ENCODE measurements at places on chromosomes 13 and 19.

GRCh38 chr13:21625366-21625765 is 21.4 kb upstream of the MICU2 start:
- no peak for DNase-seq

- no peak for DNase-seq
Measured at GRCh38 chr13:31927219-31927653, 104.3 kb upstream of the FRY start.

DNA sequence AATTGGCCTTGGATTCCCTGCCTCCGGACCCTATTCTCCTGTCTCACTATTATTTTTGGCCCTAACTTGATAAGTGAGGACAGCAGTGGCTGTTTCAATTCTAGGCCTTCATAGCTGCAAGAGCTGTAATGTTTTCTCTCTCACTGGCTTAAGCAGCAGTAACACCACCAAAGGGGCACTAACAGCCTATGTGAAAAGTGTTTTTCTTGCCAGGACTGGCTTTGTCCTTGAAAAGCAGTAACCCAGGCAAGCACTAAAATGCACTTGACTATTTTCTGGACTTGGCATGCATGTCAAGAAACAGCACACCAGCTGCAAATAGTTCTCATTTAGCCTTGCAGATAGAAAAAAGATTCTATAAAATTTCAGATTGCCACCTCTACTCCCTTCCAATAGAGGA is 9.3 kb upstream of the FBXL3 start:
- DNase-seq = no peak

GRCh38 chr19:58558066-58558622 is at the start of gene UBE2M:
UBE2M (minus strand) TSS chr19:58558611; CDS start chr19:58558381, 230 bp downstream.
- DNase-seq = no peak

DNA sequence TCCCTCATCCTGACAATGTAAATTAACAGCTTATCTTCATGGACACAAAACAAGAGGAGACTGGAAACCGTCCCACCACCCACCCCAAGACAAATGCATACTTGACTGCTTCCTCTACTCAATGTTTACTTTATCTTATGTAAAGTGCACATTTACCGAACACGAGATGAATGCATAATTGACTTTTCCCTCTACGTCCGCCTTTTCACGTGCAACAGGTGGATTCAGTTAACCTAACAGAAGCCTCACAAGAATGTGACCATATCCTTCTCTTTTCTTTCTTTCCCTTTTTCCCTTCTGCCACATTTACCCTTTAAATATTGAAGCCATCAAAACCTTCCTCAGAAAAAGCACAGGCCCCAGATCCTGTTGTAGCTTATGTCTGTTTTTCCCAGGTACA is 468.0 kb downstream of the UQCRFS1 start:
- DNase-seq = no peak

GRCh38 chr19:31350033-31350692 is 927 bp upstream of the TSHZ3 start:
- DNase-seq = no peak

- DNase-seq = no peak
Measured at GRCh38 chr13:111328574-111329410, 8.3 kb downstream of the TEX29 start.

- no peak for DNase-seq
Measured at GRCh38 chr19:17703824-17704463, 15.3 kb upstream of the MAP1S start.

- DNase-seq = no peak
Measured at GRCh38 chr19:49342291-49342721, 7.1 kb downstream of the CD37 start.

DNA sequence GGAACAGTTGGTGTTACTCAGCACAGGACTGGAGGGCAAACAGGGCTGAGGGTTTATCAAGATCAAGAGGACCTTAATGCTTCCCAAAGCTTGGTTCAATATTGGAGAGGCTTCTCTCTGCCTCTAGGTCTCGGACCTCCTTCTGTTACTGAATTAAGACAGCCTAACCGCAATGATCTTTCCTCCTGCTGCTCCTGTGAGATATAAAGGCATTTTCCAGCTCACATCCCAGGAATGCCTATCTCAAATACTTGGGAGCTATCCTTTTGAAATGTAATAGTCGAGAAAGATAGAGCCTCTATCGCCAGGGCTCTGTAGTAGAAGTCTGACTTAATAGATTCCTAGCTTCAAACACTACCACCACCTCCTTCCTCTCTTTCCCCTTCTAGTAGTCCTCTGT is 1475.0 kb downstream of the SLITRK1 start:
- DNase-seq = no peak

DNA sequence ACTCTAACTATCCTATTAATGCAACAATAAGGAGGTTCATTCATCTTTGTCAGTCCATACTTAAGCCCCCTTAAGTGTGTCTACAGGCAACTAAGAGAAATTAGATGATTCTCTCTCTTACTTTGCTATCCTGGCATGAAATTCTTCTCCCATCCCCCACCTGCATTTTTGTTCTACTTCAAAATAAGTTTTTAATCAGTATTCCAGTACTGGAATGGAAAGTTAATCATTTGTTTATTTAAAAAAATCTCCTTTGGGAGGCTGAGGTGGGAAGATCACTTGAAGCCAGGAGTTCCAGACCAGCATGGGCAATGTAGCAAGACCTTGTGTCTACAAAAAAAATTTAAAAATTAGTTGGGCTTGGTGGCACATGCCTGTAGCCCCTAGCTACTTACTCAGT is 222.1 kb downstream of the MZT1 start:
- DNase-seq = no peak

DNA sequence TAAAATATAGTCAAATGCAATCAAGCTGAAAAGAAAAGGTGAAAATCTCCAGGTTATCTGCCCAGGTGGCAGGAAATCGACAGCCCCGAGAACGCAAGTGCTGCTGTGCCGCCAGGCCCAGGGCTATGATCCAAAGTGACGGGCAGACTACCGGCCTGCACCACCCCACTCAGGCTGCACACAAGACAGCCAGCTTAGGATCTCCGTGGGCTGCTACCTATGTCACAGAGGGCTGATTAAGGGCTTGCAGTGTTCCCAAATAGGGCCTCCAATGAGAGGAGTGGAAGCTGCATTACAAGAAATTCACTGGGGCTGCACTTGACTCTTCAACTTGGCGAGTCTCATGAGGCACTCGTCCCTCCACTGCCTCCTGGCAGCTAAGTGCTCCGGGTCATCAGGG is 121.8 kb downstream of the CRYL1 start:
- no peak for DNase-seq

DNA sequence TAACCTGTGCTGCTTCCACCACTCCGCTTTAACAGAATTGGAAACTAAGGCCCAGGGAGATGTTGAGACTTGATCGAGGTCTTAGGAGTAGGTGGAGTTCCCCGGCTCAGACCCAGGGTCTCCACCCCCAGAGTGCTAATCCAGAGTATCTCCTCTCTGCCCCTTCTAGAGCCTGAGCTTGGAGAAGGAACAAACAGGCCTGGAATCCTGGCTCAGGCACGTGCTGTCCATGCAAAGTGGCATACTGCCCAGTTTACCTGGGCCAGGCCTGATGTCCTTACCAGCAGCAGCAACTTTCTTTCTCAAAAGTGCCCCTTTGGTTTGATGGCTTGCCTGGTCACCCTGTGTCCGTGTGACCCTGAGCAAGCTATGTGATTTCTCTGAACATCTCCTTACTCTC is 3.7 kb downstream of the SYNGR4 start:
- no peak for DNase-seq

- no peak for DNase-seq
Measured at GRCh38 chr13:33229446-33230177, 55.9 kb downstream of the STARD13 start.

- no peak for DNase-seq
Measured at GRCh38 chr13:23889615-23890607, 711 bp upstream of the MIPEP start.

DNA sequence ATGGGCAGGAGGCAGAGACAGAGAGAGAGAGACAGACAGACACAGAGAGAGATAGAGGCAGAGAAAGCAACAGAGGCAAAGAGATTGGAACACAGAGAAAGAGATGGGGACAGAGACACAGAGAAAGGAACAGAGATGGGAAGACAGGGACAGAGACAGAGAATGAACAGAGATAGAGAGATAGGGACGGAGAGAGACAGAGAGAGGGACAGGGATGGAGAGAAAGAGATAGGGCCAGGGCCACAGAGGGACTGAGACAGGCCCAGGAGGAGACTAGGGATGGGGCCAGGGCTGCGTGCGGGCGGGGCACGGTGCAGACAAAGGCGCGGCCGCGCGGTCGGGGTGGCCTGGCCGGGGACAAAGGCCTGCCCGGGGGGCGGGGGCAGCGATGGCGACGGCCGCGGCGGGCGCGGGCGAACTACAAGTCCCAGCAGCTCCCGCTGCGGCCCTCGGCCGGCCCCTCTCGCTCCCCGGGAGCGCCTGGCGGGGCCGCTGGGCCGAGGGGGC is at the start of gene ZNF358:
Gene ZNF358 (plus strand): TSS at position 459 of the 507 bp plus-strand sequence. CDS start 3,140 bp downstream, outside the sequence.
- no peak for DNase-seq

GRCh38 chr19:38384209-38385027 is 3.4 kb downstream of the GGN start:
- DNase-seq = no peak

- DNase-seq = no peak
Measured at GRCh38 chr13:105105471-105105870, 1430.0 kb downstream of the EFNB2 start.

GRCh38 chr19:32936065-32936464 is 35.7 kb downstream of the CEP89 start:
- DNase-seq = no peak

- no peak for DNase-seq
Measured at GRCh38 chr19:30046522-30046921, 104.5 kb downstream of the URI1 start.

- no peak for DNase-seq
Measured at GRCh38 chr19:10612499-10613119, 12.7 kb upstream of the SLC44A2 start.

DNA sequence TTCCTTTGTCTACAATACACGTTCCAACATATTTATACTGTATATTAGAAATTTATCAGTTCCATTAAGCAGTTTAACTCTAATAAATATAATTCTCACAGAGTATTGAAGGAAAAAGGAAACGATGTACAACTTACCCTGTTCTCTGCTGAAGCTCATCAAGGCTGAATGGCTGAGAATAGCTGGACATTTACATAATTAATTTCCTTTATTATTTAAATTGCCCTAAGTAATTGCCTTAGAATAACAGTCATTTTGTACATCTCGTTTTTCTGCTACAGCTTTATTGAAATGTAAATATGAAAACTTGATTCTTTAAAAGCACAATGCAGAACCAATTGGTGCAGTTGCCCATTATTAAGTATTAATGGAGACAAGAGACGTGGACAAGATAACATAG is 648.3 kb upstream of the ATXN8OS start:
- no peak for DNase-seq
